ENCODE measurements at places on chromosomes 3 and 15. TPM values are rescaled to one million over a fixed set of nuclear protein-coding genes. Genes with fewer than 3 reads are reported as not detected.

DNA sequence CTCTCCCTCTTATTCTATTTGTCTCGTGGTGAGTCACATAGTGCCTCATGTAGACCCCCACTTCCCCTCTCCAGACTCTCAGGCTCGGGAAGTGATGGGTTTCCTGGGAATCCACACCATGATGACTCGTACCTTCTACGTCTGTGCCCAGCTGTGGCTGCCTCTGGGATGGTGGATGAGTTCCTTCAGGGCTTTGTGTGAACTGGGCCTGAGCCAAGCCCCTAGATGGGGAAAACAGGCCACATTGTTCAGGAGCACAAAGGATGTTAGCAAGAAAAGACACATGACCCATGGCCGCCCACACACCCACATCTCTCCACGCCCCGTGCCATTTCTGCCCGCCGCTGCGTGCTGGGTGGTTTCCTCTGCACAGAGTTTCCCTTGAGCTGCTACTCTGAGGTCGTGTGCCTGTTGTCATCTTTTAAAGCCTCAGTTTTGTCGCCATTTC lies 10.5 kb downstream of the ISG20 start:
- no peak for DNase-seq

- DNase-seq: no peak
Observed at GRCh38 chr15:94135486-94136147, 95.7 kb upstream of the MCTP2 start.

DNA sequence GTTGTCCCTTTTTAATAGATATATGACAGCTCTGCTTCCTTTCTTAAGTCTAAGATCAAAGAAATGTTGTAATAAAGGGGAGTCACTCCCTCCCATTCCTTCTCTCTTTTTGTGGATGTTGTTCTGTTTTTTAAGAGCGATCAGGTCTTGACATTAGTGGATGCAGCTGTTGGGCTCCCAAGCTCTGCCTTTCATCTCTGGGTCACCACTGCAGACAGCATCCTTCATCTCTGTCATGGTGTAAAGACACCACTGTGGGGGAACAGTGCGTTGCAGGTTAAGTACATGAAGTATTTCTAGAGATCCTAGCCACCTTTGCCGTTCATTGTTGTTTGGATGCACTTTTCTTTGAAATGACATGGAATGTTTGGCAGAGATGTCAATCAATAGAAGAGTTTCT lies 17.7 kb downstream of the FNDC3B start:
- no peak for DNase-seq

GRCh38 chr3:127961124-127961523 lies 46.1 kb downstream of the KBTBD12 start:
- DNase-seq: no peak

GRCh38 chr15:90419738-90420406 lies 31.8 kb downstream of the IQGAP1 start:
- DNase-seq: no peak

DNA sequence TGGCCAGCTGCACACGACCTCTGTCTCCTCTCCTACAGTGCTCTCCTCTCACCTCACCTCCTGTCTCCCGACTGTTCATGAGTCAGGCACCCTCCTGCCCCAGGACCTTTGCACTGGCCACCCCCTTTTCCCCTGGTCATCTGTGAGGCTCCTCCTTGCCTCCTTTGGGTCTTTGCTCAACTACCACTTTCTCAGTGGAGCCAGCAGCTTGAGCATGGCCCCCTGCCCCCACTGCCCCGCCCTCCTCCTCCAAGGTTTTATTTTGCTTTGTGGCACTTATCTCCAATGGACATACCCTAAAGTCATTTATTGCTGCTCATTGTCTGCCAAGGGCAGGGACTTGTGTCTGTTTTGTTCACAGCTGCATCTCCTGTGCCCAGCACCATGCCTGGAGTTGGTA lies 64.3 kb downstream of the MGLL start:
- DNase-seq: no peak

GRCh38 chr3:34634939-34635338 lies 836.5 kb downstream of the PDCD6IP start:
- no peak for DNase-seq

DNA sequence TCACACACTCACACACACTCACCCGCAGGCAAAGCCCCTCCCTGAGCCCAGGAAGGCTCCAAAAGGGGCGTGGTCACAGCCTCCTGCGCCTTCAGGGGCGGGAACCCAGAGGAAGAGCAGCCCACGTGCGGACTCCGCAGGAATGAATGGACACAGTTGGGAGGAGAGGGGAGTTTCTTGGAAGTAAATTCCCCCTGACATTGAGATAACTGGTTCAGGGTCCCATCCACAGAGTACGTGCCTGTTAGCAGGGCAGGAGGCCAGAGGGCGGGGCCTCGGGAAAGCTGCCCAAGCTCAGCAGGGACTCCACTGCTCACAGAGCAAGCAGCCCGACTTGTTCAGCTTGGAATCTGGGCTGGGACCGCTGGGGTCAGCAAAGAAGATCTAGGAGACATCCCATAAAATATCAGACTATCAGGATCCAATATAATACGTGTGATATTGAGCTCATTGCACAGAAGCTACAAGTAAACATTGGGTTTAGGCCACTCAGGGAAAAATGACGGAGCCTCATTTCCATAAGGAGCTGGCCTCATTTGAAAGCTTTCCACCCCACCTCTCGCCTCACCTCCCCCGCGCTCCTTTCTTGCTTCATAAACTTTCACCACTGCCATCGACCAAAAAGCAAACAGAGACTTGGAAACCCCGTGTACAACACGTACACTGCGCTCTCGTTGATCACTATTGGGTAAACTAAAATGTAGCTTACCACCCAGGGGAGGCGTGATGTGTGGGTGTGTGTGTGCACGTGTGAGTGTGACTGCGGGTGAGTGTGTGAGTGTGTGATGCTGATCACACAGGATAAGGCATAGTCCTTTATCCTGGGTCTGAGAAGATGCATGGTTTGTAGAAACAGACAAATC lies 36.0 kb downstream of the TM2D3 start:
- peak; percentile 76 for DNase-seq

- no peak for DNase-seq
Observed at GRCh38 chr3:146780251-146780650, 175.1 kb upstream of the PLSCR5 start.

DNA sequence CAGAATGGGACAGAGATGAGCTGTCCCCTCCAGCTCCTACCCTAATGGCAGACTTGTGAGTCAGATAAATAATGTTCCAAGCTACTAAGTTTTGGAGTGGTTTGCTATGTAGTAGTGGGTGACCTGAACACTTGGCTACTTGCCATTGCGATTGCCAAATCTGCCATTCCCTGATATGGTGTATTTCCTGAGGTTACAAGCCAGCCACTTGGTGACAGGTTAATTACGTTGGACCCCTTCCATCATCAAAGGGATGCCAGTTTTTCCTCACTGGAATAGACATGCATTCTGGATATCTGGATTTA lies 33.6 kb downstream of the MORF4L1 start:
- peak; percentile 87 for DNase-seq

DNA sequence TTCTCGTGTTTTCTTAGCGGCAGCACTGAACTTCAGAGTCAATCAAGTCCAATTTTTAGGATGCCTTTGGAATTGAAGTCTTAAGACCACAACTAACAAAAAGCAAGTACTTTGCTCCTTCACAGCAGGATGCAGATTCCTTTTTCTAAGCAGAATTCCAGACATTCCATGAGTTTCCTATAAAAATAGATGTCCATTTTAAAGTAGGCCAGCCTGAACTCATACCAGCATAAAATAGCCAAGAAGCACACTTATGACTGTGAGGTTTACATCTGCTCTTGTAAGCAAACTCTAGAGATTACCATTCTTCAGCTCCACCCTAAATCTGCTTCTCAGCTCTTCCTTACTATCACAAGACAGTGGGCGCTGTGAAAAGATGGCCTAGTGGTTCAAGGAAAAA lies 85.8 kb downstream of the THBS1 start:
- no peak for DNase-seq

GRCh38 chr15:45320581-45321205 lies 57.7 kb downstream of the GATM start:
- no peak for DNase-seq

GRCh38 chr3:46922426-46922825 lies 44.9 kb downstream of the PTH1R start:
- no peak for DNase-seq

- DNase-seq: peak; percentile 94
Observed at GRCh38 chr15:73575636-73576247, 57.4 kb downstream of the NPTN start.

DNA sequence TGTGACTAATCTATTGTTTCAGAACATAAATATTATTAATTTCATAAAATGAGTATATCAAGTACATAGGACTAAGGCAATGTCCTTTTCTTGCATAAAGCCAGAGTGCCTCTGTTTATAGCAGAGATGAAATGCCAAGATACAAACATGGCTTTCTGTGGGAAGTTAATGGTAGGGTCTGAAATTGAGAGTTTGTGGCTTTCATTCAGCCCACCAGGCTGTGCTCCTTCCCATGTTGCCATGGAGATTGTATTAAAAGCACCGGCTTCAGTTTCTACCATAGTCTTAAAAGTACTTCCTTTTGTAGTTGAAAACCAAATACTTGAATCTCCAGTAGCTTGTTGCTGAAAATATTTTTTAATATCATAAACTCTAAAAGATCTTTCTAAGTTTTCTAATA lies 114.0 kb downstream of the LRRC28 start:
- DNase-seq: no peak

- DNase-seq: no peak
Observed at GRCh38 chr3:110504401-110504800, 567.2 kb upstream of the NECTIN3 start.

- no peak for DNase-seq
Observed at GRCh38 chr3:62686503-62687294, 188.5 kb downstream of the CADPS start.

GRCh38 chr15:98609144-98609852 lies 39.0 kb upstream of the IGF1R start:
- DNase-seq: peak; percentile 25

DNA sequence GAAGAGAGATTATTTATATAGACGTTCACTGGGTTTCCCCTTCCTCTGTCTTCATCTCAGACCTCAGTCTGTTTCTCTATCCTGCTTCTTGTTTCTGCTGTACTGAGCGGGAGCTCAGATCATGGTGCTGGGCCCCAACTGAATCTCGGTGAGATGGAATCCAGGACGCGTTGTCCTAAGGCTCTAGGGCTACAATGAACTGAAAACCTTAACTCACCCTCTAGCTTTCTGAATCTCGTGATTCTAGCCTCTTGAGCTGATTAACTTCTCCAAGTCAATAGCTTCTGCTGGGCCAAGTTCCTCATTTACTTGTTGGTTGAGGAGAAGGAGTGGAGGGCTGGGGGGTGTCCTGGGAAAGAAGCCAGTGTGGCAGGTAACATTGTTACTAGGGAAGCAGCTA lies 32.7 kb upstream of the MAP3K13 start:
- peak; percentile 2 for DNase-seq

GRCh38 chr15:92848852-92849598 lies 51.1 kb upstream of the CHD2 start:
- DNase-seq: no peak

- DNase-seq: peak; percentile 47
Observed at GRCh38 chr3:61250784-61251173, 473 bp downstream of the FHIT start.

DNA sequence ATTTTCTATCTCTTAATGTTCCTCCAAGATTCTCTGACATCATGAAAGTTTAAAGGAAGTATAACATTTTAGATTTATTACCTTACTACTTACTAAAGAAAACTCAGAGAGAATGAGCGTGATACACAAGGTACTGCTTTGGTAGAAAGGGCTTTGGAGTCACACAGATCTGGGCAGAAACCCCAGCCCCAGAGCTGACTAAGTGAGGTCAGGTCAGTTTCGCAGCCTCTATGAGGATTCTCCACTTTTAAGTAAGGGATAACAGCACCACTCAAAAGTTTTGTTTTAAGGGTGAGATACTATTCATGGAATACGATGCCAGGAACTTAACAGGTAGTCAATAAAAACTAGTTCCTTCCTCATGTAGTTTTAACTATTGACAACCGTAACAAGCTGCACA lies 76.1 kb downstream of the CLDN11 start:
- no peak for DNase-seq

GRCh38 chr3:120555657-120556509 lies 40.3 kb upstream of the NDUFB4 start:
- no peak for DNase-seq

Gene DAZL
- total RNA-seq: not detected

Gene SMAD6
- 61.4 TPM for total RNA-seq

Gene MYH15
- 0.08 TPM for total RNA-seq

Gene ZNF280D
- 81.8 TPM for total RNA-seq

Gene SLC15A2
- total RNA-seq: 10.2 TPM

Gene EPHA6
- 2.1 TPM for total RNA-seq

Gene ACP3
- 8.0 TPM for total RNA-seq

Gene OR5K4
- not detected for total RNA-seq

Gene TMEM158
- total RNA-seq: 0.78 TPM

Gene SLC28A2
- total RNA-seq: not detected

Gene GTF2A2
- total RNA-seq: 45.2 TPM
